ENCODE measurements at places on chromosomes 7 and 10.

DNA sequence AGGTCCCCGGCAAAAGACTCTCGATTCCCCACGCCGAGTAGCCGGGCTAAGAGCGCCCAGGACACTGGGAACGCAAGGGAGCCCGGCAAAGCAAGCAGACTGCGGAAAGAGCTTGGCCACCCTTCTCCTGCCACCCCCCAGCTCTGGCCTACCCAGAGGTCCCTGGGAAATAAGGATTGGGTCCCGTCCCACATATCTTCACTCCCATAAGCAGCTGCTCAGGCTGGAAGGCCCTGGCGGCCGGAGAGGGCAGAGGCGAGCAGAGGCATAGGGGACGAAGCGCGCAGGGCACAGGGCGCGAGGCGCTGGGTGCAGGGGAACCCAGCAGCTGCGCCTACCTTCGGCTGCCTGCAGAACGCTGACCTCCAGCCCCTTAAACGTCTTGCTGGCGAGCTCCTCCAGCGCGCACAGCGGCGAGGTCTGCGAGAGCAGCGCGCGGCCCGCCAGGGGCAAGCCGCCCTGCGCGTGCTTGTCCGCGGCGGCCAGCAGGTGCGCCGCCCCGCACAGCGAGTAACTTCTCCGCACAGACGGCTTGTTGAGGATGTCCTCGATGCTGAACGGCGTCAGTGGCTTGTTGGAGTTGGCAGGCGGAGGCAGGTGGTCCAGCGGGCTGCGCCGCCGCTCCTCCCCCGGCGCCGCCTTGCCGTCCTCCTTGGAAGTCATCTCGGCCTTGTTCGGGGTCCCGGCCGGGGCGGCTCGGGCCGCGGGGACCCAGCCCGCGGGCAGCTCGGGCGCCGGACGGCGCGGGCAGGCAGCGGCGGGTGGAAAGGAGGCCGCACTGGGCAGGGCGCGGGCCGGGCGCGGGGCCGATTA is 904 bp downstream of the LBX1 start:
- no peak overlapping the region for H3K4me3 ChIP-seq
- peaks cover 8% of the 10 kb centered on the region for H3K36me3 ChIP-seq
- H3K27me3 ChIP-seq, result peaks cover 78% of the 10 kb centered on the region
- peaks cover 22% of the 10 kb centered on the region for H3K4me1 ChIP-seq

- no peaks in the 10 kb centered on the region for H3K36me3 ChIP-seq
- no peak for DNase-seq
- H3K4me3 ChIP-seq, result no peak overlapping the region
- no peak overlapping the region for H3K27ac ChIP-seq
- peaks cover 14% of the 10 kb centered on the region for H3K27me3 ChIP-seq
- peaks cover 21% of the 10 kb centered on the region for H3K4me1 ChIP-seq
Measured at GRCh38 chr7:42868480-42868879, 43.4 kb downstream of the C7orf25 start.

DNA sequence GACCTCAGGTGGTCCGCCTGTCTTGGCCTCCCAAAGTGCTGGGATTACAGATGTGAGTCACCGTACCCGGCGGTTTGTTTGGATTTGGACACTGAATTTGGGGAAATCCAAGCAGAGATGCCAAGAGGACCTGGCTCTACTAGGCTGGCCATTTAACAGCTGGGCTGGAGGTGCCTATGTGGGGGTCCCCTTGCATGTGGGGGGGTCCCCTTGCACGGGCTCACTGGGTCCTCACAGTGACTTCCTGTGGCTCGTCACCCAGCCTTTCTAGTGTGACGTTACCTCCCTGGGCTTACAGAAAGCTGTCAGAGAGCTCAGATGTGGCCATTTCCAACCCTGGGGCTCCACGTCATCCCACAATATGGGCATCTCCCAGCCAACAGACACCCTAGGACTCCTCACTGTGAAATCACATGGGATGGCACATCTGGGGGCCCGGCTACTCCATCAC is 49.3 kb upstream of the GNA12 start:
- H3K4me1 ChIP-seq, result no peaks in the 10 kb centered on the region
- H3K36me3 ChIP-seq, result no peaks in the 10 kb centered on the region

DNA sequence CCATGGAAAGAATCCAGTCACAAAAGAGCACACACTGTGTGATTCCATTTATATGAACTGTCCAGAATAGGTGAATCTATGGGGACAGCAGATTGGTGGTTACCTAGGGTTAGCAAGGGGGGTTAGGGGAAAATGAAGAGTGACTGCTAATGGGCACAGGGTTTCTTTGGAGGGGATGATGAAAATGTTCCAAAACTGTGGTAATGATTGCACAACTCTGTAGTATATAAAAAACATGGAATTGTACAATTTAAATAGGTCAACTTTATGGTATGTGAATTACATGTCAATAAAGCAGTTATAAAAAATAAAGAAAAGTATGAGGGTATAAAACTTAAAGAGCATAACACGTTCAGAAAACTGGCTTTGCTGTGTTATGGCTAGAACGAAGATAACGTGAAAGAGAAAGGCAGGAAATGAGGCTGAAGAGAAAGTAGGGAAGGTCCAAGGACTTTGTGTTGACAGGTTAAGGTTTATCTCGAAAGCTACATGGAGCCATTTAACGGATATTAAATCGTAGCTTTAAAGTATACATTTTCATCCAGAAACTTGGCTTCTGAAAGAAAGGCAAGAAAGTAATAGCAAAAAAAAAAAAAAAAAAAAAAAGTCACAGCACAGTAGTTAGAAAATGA is 26.4 kb upstream of the MSS51 start:
- no peak overlapping the region for H3K4me3 ChIP-seq
- peaks cover 41% of the 10 kb centered on the region for H3K36me3 ChIP-seq
- H3K4me1 ChIP-seq, result no peaks in the 10 kb centered on the region
- no peak for DNase-seq

- H3K36me3 ChIP-seq, result peaks cover 11% of the 10 kb centered on the region
- H3K4me1 ChIP-seq, result peaks cover 24% of the 10 kb centered on the region
- H3K27ac ChIP-seq, result no peak overlapping the region
Measured at GRCh38 chr7:117146059-117146458, 176.8 kb downstream of the WNT2 start.

DNA sequence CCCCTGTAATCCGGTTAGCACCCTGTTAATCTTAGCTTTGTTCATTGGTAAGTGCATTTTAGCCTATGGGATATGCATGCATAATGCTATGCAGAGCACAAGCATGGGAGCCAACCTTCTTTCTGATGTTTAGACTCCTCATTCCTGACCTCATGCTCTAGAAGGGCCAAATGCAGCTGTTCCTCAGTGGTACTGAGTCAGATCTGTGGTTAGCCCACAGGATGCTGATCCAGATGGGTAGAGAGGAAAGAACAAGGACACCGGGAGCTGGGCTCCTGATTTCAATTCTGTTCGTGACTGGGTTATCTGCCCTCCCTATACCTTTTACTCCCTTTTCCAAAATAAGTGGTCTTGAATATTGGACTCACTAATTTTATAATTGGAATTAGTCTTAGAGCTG is 31.7 kb upstream of the C10orf90 start:
- H3K27ac ChIP-seq, result no peak overlapping the region
- H3K36me3 ChIP-seq, result no peaks in the 10 kb centered on the region

DNA sequence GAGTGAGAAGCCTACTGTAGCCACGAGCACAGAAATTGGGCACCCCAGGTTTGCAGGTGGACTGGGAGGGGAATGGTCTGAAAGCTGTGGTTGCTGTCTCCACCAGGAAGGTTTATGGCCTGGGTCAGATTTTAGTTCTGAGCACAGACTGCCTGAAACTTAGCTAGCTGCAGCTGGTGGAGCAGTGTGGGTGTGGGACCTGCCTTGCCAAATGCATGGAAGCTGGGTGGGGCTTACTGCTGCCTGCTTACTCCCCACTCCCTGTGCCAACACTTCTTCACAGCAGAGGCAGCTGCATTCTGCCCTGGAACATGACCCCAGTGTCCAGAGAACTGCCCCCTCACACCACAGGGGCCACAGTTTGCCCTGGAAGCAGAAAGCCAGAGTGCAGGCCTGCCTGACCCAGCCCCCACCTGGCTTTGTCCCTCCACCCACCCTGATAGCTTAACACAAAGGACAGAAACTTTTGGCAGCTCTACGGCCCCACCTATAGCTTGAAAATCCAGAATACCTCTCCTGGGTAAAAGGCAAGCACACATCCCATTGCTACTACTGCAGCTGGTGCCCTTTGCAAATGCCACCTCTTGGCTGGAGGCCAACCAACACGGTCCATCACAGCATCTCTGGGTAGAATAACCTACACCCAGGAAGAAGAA is 281.6 kb downstream of the AGMO start:
- no peak for DNase-seq
- no peaks in the 10 kb centered on the region for H3K4me1 ChIP-seq
- H3K27me3 ChIP-seq, result no peaks in the 10 kb centered on the region
- H3K36me3 ChIP-seq, result peaks cover 7% of the 10 kb centered on the region

DNA sequence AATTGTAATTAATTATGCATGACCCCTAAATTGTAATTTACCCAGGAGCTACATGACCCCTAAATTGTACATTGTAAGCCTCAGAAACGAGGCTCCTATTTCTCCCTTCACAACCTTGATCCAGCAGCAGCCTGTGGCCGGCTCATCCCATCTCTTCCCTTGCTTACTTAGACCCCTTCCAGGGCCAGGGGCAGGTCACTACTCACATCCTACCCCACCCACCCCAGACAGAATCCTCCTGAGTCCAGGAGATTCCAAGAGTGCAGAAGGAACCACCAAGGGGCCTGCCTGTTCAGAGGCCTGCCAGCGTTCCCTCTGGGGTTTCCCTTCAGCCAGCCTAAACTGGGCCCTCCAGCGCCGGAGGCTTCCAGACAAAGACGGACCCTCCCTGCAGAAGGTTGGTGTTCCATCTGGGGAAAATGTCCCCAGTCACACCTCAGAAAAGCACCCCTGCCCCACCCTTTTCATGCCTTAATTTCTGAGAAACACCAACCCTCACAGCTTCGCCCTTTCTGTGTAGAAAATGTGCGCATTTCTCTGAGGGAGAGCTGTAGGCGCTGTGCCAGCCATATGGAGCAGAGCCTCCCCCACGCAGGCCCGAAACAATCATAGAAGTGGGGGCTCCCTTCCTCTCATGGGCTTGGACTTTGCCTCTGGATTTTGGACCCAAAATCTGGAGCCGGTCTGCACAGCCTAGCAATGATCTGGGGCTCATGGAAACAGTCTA is 19.2 kb downstream of the LEP start:
- no peak for DNase-seq
- H3K36me3 ChIP-seq, result 0 out of 2 replicates have a peak, but pooled peaks cover 6% of the 10 kb centered on the region
- no peak overlapping the region for H3K4me3 ChIP-seq
- H3K4me1 ChIP-seq, result peaks cover 15% of the 10 kb centered on the region

- peaks cover 30% of the 10 kb centered on the region for H3K4me1 ChIP-seq
- H3K27me3 ChIP-seq, result no peaks in the 10 kb centered on the region
- peak; percentile 63 for DNase-seq
- no peak overlapping the region for H3K27ac ChIP-seq
Measured at GRCh38 chr10:74153123-74153522, 2.1 kb downstream of the ADK start.

- H3K4me1 ChIP-seq, result peaks cover 2% of the 10 kb centered on the region
- peaks cover 16% of the 10 kb centered on the region for H3K27me3 ChIP-seq
- H3K4me3 ChIP-seq, result no peak overlapping the region
- no peak overlapping the region for H3K27ac ChIP-seq
- no peak for DNase-seq
- no peaks in the 10 kb centered on the region for H3K36me3 ChIP-seq
Measured at GRCh38 chr10:75378379-75378778, 23.2 kb downstream of the ZNF503 start.

- H3K4me1 ChIP-seq, result peaks cover 63% of the 10 kb centered on the region
- DNase-seq, result no peak
Measured at GRCh38 chr10:71840958-71841335, 10.1 kb downstream of the PSAP start.

- no peaks in the 10 kb centered on the region for H3K36me3 ChIP-seq
- no peak overlapping the region for H3K4me3 ChIP-seq
- H3K4me1 ChIP-seq, result peaks cover 21% of the 10 kb centered on the region
- H3K27me3 ChIP-seq, result peaks cover 13% of the 10 kb centered on the region
- DNase-seq, result no peak
Measured at GRCh38 chr10:14608381-14609001, 166.2 kb downstream of the FAM107B start.

DNA sequence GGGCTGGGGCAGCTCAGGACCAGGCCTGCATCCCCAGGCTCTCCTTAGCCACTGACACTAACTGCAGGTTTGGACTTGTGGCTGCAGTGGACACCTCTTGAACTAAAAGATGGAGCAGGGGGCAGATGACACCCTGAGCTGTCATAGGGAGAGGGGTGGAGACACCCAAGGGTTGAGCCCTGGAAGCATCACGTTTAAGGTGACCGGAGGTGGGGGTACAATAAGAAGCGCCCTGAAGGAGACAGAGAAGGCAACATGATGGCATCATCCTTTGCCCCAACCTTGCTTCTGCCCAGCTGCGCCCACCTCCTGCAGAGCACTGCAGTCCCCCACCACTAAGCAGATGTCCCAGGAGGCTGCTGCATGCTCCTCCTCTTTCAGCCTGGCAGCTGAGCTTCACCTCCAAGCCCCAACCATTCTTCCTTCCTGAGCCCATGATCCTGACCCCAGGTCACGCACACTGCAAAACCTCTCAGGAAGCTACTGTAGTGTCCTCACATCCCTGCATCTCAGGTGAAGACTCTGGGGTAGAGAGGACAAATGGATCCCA is 25.5 kb downstream of the OGDHL start:
- H3K27me3 ChIP-seq, result peaks cover 35% of the 10 kb centered on the region
- DNase-seq, result no peak
- no peak overlapping the region for H3K27ac ChIP-seq

- H3K27ac ChIP-seq, result peak overlapping the region; percentile 97
- peak; percentile 76 for DNase-seq
- H3K27me3 ChIP-seq, result peaks cover 5% of the 10 kb centered on the region
- peak overlapping the region; percentile 49 for H3K4me3 ChIP-seq
Measured at GRCh38 chr7:134695321-134695860, 48.7 kb downstream of the BPGM start.

DNA sequence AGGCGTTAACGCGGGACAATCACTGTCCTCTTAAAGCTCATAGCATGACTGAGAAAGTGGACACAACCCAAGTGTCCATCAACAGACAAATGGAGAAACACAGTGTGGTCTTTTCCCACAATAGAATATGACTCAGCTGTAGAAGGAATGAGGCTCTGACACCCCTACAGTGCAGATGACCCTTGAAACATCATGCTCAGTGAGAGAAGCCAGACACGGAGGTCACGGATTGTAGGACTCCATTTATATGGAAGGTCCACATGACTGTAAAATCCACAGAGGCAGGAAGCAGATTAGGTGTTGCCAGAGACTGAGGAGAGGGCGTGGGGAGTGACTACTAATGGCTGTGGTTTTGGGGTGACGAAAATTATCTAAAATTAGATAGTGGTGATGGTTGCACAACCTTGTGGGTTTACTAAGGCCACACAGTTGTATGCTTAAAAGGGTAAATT is 6.1 kb upstream of the NCAPG2 start:
- H3K4me3 ChIP-seq, result no peak overlapping the region
- peak; percentile 29 for DNase-seq
- no peaks in the 10 kb centered on the region for H3K27me3 ChIP-seq

GRCh38 chr7:150511048-150511447 is 3.6 kb upstream of the GIMAP7 start:
- no peaks in the 10 kb centered on the region for H3K4me1 ChIP-seq
- DNase-seq, result no peak
- no peaks in the 10 kb centered on the region for H3K27me3 ChIP-seq

DNA sequence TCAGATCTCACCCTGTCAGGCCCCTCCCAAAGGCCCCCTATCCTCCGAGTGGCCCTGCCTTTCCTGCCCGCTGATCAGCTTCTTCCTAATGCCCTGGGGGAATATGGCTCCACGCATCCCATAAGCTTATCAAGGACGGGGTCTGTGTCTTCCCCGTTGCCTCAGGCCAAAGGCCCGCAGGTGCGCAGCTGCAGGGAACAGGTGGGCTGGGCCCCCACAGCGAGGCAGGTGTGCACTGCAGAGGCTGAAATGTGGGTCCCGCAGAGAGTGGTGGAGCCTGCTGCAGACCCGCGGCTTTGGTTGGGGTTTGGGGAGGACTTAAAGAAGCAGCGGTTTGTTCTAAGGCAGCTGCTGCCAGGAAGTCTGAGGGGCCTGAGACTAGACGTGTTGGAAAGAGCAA is 220.8 kb upstream of the TCERG1L start:
- peaks cover 2% of the 10 kb centered on the region for H3K27me3 ChIP-seq
- no peak overlapping the region for H3K4me3 ChIP-seq
- no peak for DNase-seq
